Activated T-cell treated with anti-CD3 and anti-CD28 coated beads for 4 hours (primary cell): ENCODE measurements at places on chromosomes 1 and 21.

GRCh38 chr1:32470431-32470830 is 5.6 kb downstream of the ZBTB8B start:
- no peak for DNase-seq

DNA sequence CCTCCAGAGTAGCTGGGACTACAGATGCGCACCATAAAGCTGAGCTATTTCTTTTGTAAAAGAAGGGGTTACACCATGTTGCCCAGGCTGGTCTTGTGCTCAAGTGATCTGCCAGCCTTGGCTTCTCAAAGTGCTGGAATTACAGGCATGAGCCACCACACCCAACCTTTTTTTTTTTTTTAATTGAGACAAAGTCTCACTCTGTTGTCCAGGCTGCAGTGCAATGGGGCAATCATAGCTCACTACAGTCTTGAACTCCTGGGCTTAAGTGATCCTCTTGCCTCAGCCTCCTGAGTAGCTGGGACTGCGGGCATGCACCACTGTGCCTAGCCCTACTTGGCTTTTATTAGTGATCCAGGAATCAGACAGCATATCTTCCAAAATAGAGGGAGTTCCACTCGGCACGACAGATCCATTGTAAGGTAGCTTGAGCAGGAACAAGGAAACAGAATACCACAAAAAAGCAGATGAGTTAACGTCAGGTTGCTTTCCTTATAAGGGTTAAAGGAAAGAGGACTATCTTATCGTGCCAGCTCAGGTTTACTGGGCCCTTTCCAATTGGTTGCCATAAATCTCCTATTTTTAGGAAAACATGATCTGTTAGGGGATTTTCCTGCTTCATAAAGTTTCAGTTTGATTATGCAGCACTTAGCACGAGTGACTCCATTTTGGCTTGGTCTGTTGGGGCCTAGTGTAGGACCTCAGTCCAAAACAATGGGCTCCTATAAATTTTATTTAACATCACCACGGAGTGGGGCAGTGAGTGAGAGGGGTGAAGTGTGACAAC is 45.2 kb downstream of the NENF start:
- no peak for DNase-seq

- DNase-seq = no peak
Observed at GRCh38 chr1:155000411-155000725, 2.2 kb upstream of the ZBTB7B start.

- no peak for DNase-seq
Observed at GRCh38 chr1:3017440-3018050, 3.7 kb upstream of the ACTRT2 start.

GRCh38 chr1:27868932-27869718 is 3.2 kb upstream of the THEMIS2 start:
- DNase-seq = peak; percentile 36

- peak; percentile 68 for DNase-seq
Observed at GRCh38 chr1:206933333-206933945, 11.7 kb upstream of the FCMR start.

DNA sequence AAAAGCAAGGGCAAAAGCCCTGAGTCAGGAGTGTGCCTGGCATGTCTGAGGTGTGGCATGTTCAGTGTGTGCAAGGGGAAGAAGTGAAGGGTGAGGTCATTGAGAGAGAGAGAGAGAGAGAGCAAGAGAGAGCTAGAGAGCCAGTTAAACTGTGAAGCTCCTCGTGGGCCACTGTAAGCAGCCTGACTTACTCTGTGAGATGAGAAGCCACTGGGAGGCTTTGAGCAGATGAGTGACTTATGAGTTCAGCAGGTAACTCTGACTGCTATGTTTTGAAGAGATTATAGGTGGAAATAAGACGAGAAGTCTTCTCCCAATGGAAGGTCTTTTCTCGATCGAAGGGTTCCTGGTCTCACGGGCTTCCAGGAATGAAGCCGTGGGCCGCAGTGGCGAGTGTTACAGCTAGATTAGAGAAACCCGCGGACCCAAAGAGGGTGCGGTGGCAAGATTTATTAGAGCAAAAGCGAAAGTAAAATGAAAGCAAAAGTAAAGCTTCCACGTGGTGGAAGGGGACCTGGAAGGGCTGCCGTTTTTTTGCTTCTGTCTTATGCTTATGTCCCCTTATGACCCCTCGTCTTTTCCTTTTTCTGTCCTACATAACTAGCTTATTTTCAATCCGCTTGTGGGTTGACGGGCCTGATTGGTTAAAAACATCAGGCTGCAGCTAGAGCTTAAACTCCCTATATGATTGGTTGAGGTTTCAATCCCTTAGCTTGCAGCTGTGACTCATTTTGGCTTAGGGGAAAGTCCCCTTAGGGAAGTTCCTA is 323.1 kb upstream of the FAM78B start:
- DNase-seq = peak; percentile 25

- no peak for DNase-seq
Observed at GRCh38 chr1:232308616-232309015, 321.3 kb downstream of the SIPA1L2 start.

DNA sequence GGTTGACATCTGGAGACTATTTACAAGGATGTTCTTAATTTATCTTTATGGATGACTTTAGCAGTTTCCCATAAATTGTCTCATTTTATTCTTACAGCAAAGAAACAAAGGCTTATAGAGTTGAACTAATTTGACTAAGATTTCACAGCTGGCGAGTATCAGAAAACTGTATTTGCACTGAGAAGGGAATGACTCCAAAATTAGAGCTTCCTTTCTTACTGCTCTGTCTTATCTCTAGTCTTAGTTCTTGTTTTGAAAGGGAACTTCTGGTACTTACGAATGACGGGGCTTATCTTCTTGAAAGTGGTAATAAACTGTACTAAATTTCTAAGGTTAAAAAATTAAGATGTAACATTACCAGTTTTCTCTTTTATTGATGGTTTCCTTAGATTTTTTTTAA is 13.6 kb downstream of the CNST start:
- no peak for DNase-seq

- DNase-seq = peak; percentile 14
Observed at GRCh38 chr1:55257958-55258357, 42.8 kb upstream of the USP24 start.

- DNase-seq = no peak
Observed at GRCh38 chr1:150162582-150162861, 12.8 kb downstream of the PLEKHO1 start.

- no peak for DNase-seq
Observed at GRCh38 chr21:31268090-31268489, 76.0 kb downstream of the TIAM1 start.
